Suppressor macrophage treated with lipopolysaccharide for 4 hours (primary cell): ENCODE measurements at places on chromosomes 7 and 10.

DNA sequence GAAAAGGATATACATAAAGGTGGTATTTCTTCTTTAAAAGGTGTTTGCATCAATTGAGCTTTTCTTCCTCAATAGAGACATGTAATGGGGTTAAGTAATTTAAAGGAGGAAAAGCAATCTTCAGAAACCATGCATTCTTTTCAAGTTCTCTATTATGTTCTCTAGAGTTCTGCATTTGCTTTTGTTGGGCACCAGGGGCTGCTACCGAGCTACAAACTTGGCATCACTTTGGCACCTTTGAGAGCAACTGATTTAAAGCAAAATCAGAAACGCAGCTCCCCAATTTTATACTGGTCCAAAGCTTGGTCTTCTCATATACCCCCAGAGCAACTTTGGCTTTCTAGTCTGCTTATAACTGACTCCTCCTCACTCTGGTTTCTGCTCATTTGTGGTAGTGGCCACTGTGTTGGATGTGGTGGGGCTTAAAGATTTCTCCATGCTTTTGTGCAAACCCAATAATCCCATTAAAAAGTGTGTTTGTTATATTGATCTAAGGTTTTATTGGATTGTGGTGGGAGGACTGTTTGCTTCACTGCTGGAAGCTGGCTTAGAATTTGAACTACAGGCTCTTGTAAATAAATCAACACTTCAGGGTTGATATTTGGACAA, 712.1 kb downstream of the PHTF2 start:
- peak; percentile 15 for DNase-seq

DNA sequence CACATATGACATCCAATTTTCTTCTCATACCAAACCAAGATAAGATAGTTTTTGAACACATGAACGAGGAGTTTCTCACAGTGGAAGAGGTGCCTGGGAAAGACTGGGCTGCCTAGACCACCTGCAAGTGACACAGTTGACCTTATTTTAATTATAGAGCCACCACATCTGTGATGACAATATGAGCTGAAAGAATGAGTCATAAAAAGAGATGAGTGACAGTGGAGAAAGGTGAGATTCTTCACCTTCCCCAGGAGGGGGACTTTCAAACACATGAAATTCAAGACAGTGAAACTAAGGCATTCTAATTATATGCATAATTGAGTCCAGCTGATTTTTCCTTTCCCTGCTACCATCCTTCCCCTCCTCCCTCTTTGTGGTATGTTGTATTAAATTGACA, 475.5 kb downstream of the NXPH1 start:
- DNase-seq, result no peak

GRCh38 chr7:106736508-106737201, 75.7 kb upstream of the CCDC71L start:
- DNase-seq, result peak; percentile 88

DNA sequence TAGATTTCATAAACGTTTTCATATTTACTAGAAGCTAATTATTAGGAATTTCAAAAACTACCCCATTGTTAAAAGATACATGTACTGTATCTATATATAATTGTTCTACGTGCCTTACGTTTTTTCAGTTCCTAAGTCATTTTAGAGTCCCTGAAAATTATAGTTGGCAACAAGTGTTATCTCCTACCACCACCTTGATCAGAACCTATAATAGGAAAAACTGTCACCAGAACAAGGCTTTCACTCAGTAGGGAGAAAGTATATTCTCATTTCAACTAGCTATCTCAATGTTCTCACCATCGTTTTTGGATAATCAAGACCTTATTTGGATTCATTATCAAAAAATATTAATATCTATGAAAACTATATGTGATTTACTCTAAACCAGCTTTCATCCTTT, 107.7 kb downstream of the CPEB3 start:
- DNase-seq, result no peak

- no peak for DNase-seq
Observed at GRCh38 chr10:86067436-86068050, 299.1 kb downstream of the GRID1 start.

GRCh38 chr7:102866535-102867215, 46.1 kb upstream of the LRRC17 start:
- no peak for DNase-seq

GRCh38 chr7:25996006-25996408, 156.0 kb upstream of the NFE2L3 start:
- peak; percentile 3 for DNase-seq

DNA sequence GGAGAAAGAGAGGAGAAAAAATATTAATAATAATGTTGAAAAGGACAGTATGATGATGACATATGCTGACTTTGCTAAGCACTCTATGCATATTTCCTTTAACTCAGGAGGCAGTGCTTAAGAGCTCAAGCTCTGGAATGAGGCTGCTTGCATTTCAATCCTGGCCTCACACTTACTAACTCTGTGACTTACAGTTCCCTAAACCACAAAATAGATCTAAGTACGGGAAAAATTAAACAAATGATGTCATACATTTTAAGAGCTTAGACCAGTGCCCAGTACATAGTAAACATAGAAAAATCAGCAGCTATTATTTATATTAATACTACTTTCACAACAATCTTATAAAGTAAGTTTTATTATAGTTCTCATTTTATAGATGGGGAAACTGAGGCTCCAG, 61.3 kb downstream of the GFRA1 start:
- no peak for DNase-seq

DNA sequence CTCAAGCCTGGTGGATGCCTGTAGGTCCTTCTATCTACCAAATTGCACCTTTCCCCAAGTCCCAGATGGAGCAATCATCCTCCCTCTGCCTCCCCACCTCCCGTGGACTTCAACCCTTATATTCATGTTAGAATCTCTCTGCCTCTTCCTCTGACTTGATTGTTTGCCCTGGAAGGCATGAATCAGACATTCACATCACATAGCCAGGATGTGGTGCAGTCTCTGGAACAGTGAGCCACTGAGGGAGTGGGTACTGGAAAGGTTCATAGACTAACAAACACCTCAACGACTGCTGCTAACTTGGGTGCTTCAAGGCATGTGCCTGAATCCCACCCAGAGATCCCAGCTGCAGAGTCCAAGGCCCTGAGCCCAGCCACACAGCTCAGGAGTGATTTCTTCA, 494.0 kb downstream of the TNS3 start:
- no peak for DNase-seq

GRCh38 chr7:19099924-19100323, 17.5 kb downstream of the TWIST1 start:
- no peak for DNase-seq

- no peak for DNase-seq
Observed at GRCh38 chr10:1264001-1264400, 207.8 kb downstream of the WDR37 start.

DNA sequence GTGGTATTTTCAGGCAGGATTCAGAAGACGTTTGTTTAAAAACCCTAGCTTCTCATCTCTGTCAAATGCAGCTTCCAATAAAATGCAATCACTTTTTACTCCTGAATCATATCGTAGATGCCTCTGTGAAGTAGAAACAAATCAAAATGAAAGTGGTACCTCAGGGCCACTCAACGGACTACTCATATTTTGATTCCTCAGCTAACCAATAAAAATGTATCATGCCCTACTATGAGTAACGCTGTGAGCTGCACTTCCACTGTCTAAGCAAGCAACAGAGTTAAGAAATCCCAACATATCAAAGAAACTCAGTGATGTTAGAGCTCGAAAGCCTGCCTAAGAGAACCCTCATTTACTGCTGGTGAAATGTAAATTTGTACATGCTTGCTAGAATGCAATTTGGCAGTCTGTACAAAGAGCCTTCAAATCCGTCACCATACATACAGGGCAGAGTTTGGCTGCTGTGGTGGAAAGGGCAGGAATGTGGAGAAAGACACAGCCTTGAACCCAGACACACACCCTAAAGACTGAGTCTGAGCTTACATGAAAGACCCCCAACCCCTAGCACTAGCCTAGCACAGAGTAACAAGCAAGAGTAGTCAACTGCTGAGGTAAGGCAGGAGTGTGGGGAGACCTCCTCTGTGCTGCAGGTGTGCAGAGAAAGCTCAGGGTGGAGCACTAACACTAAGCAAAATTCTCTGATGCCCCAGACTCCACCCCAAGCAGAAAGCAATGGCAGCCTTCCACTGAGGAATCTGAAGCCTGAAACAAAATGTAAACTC, 151.5 kb downstream of the ANK3 start:
- peak; percentile 73 for DNase-seq
